ENCODE measurements at places on chromosomes 11 and 22.

DNA sequence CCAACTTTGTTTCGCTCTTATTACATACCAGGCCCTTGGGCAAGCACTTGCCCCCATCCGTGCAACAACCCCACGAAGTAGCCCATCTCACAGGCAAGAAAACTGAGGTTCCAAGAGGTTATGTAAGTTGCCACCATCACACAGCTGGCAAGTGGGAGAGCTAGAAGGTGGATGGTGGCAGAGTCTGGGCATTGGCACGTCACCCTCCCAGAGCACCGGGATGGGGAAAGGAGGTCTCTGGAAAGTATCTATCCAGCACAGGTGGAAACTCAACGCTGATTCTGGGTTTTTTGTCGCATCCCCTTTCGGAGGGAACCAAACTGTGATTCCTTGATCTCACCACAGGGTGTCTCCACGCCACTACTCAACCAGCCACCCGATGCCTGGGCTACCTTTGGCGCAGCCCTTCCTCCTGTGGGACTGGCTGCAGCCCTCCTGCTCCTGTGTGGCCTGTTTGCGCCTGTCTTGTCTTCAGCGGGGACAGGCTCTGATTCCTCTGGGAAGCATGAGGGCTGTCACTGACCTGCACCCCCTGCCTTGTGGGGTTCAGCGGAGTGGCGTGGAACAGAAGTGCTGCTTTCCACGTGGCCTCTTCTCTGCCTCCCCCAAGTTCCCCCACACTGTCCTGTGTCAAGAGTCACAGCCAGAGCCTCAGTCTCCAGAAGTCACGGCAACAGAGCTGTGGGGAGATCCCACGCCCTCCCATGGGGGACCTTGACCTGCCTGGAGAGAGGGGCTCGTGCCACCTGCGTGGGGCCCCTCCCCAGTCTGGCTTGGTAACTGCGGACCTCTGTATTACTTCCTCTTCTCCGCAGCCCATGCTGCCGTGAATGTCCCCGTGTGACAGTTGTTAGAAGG, 34.4 kb upstream of the TRIM29 start:
- DNase-seq, result no peak

DNA sequence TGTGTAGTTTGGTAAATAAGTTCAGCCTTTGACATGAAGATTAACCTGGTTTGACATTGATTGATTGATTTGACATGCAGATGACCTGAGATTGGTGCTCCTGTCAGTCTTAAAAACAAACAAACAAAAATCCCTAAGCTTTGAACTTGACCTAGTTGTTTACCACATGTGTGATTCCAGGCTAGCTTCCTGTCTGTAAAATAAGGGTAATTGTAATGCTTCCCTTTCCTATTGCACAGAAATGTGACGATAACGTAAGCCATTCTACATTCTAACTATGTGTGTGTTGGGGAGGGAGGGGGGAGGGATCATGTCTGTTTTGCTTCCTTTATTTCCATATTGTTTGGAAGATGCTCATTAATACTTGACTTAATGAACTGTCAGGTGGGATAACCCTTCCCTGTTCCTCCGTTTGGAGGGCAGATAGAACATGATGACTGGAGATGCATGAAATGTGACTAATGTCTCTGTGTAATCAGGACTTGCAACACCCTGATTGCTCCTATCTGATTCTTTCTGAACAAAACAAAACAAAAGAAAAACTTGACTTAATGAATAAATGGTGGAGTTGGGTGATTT, 106.1 kb upstream of the CLMP start:
- DNase-seq, result no peak

DNA sequence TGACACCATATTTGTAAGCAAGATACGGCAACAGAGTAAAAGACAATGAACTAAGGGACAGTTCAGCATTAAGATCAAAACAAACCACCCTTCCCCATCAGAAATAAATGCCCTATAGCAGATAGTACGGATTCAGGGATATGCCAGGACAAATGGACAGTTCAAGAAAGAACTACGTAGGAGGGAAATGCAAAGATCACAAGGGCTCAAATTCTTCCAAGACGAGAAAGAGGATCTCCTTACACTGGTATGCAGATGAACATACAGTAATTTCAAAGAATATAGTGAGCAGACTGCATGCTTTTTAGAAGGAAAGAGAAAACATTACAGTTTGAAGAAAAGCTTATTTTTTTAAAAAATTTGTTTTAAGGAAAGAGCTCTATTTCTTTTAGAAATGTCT, 124.7 kb upstream of the APOA1 start:
- no peak for DNase-seq

DNA sequence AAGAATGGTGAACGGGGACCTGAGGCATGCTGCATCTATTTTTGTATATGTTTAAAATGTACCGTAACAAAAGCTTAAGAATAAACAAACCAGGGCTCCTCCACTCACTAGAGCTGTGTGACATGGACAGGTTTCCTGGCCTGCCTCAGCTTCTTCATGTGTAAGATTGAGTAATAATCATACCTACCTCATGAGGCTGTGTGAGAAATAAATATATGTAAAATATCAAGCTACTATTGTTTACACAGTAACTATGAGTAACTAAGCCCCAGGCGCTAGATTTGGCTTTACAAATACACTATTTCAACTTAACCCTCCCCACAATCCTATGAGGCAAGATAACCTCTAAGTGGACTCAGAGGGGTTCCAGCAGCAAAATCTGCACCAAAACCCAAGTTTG, 66.4 kb downstream of the SMCO4 start:
- DNase-seq, result no peak

- DNase-seq, result no peak
Observed at GRCh38 chr11:32186118-32186517, 95.2 kb downstream of the RCN1 start.

DNA sequence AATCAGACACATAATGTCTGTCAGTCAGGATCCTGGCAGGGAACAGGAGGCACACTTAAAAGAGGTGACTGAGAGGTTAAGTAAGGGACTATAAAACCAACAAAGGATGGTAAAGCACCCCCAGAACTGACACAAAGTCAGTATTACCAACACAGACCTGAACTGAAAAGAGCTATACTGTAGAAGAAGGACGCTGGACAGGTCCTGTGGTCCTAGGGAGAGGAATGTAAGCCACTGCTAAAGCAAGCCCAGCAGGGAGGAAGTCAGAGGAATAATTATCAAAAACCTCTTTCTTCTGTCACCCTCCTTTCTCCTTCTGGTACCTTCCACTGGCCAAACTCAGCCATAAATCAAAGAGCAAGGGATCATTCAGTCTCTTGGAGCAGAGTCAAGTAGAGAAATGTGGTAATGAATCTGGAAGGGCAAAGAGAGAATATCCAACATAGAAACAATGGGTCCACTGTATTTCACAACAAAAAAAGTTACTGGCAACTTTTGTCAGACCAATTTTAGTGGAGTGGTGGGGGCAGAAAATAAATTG, 33.4 kb upstream of the ANGPTL5 start:
- no peak for DNase-seq

GRCh38 chr11:114307524-114308203, 11.5 kb downstream of the NNMT start:
- no peak for DNase-seq

DNA sequence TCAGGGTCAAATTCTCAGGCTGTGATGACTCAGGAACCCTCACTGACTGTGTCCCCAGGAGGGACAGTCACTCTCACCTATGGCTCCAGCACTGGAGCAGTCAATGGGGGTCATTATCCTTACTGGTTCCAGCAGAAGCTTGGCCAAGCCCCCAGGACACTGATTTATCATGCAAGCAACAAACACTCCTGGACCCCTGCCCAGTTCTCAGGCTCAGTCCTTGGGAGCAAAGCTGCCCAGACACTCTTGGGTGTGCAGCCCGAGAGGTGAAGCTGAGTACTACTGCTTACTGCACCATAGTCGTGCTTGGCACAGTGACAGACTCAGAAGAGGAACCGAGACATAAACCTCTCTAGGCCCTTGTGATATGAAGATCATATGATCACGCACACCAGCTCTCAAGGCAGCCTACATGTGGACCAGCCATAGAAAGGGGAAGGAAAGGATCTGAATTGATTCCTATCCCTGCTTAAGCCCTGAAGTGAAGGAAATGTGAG, 58.2 kb downstream of the ZNF280B start:
- no peak for DNase-seq

DNA sequence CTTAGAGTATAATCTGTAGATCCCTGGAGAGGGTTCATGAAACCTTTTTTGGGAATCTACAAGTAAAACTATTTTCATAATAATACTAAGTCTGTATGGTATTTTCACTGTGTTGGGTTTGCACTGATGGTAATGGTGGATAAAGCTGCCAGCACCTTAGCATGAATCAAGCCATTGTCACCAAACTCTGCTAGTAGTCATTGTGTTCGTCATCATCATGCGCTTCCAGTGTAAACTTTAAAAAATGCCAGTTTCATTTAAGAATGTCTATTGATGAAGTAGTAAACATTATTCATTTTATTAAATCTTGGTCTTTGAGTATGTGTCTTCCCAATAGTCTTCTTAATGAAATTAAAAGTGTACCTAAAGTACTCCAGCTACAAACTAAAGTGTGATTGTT, 15.0 kb downstream of the ALKBH3 start:
- DNase-seq, result no peak

DNA sequence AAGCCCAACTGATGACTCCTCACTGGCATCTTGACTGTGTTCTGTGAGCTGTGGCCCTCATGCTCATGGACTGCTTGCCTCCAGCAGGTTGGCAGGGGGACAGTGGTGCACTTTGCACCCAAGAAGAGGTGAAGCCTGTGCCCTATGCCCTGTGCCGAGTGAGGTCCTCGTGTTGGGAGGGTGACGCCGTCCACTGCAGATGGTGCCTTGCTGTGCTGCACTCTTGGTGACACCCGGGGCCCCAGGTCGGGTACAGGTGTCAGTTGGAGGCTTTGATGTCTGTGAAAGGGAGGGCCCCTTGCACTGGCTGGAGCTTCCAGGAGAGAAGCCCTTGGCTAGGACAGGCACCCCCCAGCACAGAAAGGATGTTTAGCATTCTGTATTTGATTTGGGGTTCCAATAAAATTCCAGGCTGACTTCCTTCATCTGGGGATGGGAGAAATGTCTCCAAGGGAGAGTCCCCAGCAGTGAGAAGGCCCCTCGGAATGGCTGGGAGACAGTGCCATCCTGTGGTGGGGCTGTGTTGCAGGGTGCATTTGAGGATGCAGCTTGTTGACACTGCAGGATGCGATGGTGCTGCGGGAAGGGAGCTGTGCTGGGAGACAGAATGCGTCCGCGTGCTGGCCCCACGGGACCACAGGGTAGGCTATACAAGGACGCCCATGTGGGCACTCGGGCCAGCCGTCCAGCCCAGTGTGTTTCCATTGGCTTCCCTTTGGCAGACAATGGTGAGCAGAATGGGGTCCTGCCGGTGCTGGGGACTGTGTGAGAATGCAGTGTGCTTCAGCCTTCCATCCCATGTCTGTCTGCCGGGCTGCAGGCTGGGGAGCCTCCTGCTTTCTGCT, 2.5 kb upstream of the ZDHHC8 start:
- DNase-seq, result no peak

DNA sequence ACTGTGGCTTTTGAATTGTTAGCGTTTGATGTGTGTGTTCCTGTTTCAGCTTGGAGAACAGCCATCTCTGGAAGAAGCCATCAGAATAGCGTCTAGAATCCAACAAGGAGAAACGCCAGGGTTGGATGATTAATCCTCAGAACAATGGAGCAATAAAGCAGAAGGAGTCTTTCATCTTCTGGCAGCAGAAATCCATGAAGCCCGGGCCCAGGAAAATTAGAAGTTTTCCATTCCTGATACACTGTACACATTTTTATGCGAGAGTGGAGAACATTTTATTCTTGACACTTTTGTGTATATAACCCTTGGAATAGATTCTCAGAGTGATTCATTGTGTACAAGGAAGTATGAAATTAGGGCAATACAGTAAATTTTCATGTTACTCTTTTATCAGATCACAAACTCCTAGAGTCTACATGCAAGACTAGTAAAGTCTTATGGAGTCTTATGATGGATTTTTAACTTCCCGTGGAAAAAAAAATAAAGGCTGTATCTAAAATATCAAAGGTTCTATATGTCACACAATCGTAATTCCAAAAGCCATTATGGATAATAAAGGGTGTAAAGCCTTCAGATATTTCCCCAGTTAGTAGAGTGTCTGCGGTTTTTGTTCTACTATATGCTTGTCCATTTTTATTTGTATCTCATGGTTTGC, 45.9 kb upstream of the WEE1 start:
- no peak for DNase-seq

- no peak for DNase-seq
Observed at GRCh38 chr11:36130401-36130800, 158.8 kb downstream of the COMMD9 start.

DNA sequence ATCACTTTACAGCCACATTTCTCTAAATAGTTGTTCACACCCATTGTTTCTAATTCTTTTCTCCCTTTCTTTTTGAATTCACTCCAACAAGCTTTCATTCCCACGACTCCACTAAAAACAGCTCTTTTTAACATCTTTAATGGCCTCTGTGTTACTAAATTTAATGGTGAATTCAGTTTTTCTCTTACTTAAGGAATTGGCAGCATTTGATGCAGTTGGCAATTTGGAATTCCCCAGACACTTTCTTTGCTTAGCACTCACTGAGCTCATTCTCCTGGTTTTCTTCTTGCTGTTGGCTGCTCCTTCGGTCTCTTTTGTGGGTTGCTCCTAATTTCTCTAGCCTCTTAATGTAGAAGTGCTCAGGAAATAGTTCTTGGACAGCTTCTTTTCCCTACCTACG, 40.5 kb upstream of the OR9Q1 start:
- DNase-seq, result no peak

GRCh38 chr22:50626314-50626849, 1.6 kb downstream of the ARSA start:
- no peak for DNase-seq

- no peak for DNase-seq
Observed at GRCh38 chr11:123454060-123454651, 24.1 kb downstream of the GRAMD1B start.

- no peak for DNase-seq
Observed at GRCh38 chr11:111698852-111699559, 67.2 kb downstream of the PPP2R1B start.

GRCh38 chr11:113906038-113906437, 1.4 kb downstream of the HTR3B start:
- DNase-seq, result no peak

DNA sequence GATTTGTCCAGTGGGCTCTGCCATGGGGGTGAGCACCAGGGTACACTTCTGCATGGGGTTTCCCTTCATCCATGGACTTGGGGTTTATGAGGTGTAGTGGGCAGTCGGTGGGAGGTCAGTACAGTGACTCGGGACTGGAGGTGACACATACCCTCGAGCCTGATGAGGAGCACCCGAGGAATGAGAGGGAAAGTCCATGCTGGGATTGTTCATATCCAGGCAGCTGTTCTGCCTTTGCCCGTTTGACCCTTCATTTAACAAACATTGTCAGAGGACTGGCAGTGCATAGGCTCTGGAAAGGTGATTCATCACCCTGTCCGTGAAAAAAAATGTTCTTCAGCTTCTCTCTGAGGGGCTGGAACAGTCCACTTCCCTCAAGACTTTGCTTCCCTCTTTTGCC, 2.7 kb downstream of the NAV2 start:
- no peak for DNase-seq

Data from DMS 273 treated with DMSO at 0.1 percent for 48 hours (cell line).